Tibial artery (tissue), 4 donors: ENCODE measurements at places on chromosomes 11 and 22.

- H3K4me3 ChIP-seq: peak overlapping the region; percentile 53
- DNase-seq: peak; percentile 95
- peak overlapping the region; percentile 78 for H3K27ac ChIP-seq
- H3K27me3 ChIP-seq: no peaks in the 10 kb centered on the region
- H3K4me1 ChIP-seq: peaks cover 47% of the 10 kb centered on the region
Measured at GRCh38 chr11:65606876-65607613, 7.0 kb downstream of the MAP3K11 start.

- H3K36me3 ChIP-seq: peaks cover 54% of the 10 kb centered on the region
- DNase-seq: no peak
- H3K27ac ChIP-seq: no peak overlapping the region
- H3K4me1 ChIP-seq: no peaks in the 10 kb centered on the region
Measured at GRCh38 chr11:96367342-96367741, 22.4 kb downstream of the CCDC82 start.

DNA sequence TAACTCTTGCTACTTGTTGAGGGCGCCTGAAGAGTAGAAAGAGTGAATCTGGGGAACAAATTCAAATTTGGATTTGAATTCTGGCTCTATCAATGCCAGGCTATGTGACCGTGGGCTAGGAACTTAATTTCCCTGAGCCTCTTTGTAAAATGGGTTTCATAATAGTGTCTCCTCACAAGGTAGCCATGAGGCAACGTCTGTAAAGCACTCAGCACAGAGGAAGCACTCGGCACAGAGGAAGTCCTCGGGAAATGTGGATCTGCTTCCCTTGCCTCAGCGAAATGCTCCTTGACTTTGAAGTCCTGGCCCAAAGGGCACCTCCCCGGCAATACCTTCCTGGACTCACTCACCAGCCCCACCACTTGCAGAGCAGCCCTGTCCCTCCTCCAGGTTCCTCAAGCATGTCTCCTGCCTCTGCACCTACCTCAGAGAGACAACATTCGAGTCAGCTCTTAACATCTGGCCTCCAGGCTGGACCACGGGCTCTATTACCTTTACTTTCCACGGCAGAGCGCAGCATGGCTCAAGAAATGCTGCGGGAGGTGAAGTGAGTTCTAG lies 17.7 kb downstream of the CD6 start:
- no peak for DNase-seq
- no peak overlapping the region for H3K27ac ChIP-seq
- H3K27me3 ChIP-seq: no peaks in the 10 kb centered on the region

DNA sequence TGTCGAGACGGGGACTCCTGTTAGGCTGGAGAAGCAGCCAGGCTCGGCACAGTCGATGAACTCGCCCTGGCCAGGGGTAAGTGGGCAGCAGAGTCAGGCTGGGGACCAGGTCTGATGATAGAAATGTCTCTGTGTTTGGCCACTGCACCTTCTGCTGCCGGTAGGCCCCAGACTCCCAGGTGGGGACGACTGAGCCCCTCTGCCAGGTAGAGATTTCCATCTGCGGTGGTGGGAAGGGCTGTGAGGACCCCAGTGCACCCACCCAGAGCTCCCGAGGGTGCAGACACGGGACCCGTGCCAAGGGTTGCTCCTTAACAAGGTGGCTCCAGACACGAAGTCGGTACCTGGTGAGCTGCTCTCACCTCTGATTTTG lies 862.5 kb downstream of the TBC1D22A start:
- no peak overlapping the region for H3K27ac ChIP-seq
- H3K4me1 ChIP-seq: no peaks in the 10 kb centered on the region

DNA sequence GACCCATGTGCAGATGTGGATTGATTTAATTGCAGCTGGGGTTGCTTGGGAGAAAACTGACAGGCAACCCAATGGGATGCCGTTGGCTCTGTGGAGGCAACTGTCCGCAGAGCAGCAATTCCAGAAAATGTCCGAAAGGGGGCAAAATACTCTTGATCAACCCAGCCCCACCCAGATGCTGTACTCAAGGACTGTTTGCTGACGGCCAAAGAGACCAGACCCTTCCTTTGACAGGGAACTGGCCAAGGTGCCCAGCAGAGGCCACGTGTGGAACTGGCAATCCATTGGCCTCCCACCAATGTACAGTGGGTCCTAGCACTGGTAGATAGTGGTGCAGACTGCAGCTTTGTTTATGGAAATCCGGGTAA lies 29.7 kb upstream of the KCNA4 start:
- H3K27me3 ChIP-seq: no peaks in the 10 kb centered on the region
- no peaks in the 10 kb centered on the region for H3K36me3 ChIP-seq
- H3K27ac ChIP-seq: no peak overlapping the region
- DNase-seq: no peak
- no peaks in the 10 kb centered on the region for H3K4me1 ChIP-seq

- no peak overlapping the region for H3K27ac ChIP-seq
- H3K36me3 ChIP-seq: no peaks in the 10 kb centered on the region
- H3K4me1 ChIP-seq: peaks cover 45% of the 10 kb centered on the region
- no peak for DNase-seq
- H3K4me3 ChIP-seq: peak overlapping the region; percentile 31
- peaks cover 56% of the 10 kb centered on the region for H3K27me3 ChIP-seq
Measured at GRCh38 chr11:62921573-62922188, 518 bp upstream of the CHRM1 start.

GRCh38 chr22:46038516-46039430 lies 61.8 kb upstream of the WNT7B start:
- H3K27me3 ChIP-seq: no peaks in the 10 kb centered on the region
- no peaks in the 10 kb centered on the region for H3K36me3 ChIP-seq
- H3K4me1 ChIP-seq: no peaks in the 10 kb centered on the region
- peak; percentile 62 for DNase-seq
- H3K27ac ChIP-seq: no peak overlapping the region
- H3K4me3 ChIP-seq: no peak overlapping the region

GRCh38 chr22:49934891-49935557 lies 16.6 kb downstream of the CRELD2 start:
- DNase-seq: peak; percentile 87
- peak overlapping the region; percentile 83 for H3K27ac ChIP-seq
- no peaks in the 10 kb centered on the region for H3K27me3 ChIP-seq
- peaks cover 61% of the 10 kb centered on the region for H3K4me1 ChIP-seq

GRCh38 chr11:109795234-109795633 lies 298.0 kb upstream of the ZC3H12C start:
- no peaks in the 10 kb centered on the region for H3K27me3 ChIP-seq
- no peaks in the 10 kb centered on the region for H3K4me1 ChIP-seq
- no peak overlapping the region for H3K27ac ChIP-seq
- H3K36me3 ChIP-seq: no peaks in the 10 kb centered on the region

DNA sequence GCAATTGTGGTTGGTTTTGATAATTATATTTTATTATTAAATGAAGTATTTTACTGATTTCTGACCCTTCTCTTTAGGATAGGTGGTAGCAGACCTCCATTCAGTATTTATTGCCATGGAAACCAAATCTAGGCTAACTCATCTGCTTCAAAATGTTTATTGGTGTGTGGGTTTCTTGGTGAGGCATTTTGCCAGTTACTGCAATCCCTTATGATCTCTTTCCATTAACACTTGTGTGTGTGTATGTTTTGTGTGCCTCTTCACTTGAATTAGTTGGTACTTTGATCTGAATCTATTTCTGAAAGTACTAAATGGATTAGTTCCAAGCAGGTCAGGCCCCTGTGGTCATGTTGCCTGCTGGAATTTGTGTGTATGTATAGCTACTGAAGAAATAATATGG lies 184.4 kb upstream of the C11orf87 start:
- no peak overlapping the region for H3K4me3 ChIP-seq
- no peak overlapping the region for H3K27ac ChIP-seq
- no peaks in the 10 kb centered on the region for H3K4me1 ChIP-seq
- H3K36me3 ChIP-seq: no peaks in the 10 kb centered on the region
- no peaks in the 10 kb centered on the region for H3K27me3 ChIP-seq

DNA sequence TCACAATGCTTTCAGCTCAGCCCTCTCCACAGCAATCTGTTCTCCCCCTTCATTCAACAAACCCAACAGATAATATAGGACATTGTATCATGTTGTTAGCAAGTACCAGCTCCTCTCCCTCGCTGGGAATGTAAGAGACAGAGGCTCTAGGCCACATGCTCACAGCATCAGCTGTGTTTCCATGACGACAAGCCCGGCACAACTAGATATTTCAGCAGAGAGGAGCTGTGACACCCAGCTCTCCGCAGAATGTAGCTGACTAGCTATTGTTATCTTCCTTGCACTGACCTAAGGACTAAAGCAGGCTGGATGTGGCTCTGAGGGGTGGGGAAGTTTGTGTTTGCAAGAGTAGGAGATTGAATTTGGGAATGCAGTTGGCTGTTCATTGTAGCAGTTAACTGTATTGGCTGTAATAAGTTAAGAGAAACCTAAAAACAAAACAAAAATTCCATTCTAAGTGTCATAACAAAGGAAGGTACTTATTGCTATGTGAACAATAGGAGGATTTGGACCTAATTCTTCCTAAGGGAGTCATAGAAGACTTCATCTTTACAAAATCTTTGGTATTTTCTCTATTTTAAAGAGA lies 28.0 kb upstream of the RRAS2 start:
- no peak overlapping the region for H3K27ac ChIP-seq
- no peaks in the 10 kb centered on the region for H3K27me3 ChIP-seq
- no peak overlapping the region for H3K4me3 ChIP-seq
- no peaks in the 10 kb centered on the region for H3K4me1 ChIP-seq

- H3K4me3 ChIP-seq: no peak overlapping the region
- no peaks in the 10 kb centered on the region for H3K4me1 ChIP-seq
- peaks cover 5% of the 10 kb centered on the region for H3K27me3 ChIP-seq
- H3K36me3 ChIP-seq: no peaks in the 10 kb centered on the region
Measured at GRCh38 chr11:2655834-2656622, 43.8 kb downstream of the KCNQ1OT1 start.

DNA sequence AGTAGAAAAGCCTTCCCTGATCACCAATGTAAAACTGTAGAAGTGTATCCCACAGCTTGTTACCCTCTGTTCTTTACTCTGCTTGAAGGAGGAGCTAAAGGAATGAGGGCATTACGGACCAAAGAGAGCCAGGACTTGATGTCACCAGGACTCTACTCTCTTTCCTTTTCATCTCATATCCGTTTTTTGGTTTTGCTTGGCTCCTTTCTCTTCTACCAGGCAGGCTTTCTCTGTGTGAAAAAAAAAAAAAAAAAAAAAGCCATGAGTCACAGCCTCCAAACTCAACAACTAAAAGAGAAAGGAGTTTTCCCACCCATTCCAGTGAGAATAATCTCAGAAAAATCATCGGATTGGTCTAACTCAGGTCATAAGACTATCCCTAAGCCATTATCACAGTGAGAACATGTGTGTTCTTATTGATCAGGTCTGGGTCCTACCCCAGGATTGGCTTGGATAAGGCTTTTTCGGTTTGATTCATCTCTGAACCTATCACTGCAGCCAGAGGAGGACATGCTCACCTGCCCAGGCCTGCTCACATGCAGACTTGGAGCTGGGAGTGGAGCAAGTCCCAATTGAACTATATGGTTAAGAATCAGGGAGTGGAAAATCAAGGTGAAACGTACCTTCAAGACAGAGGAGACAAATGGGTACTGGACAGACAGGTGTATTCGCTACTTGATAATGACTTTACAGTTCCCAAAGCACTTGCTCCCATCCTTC lies 19.4 kb upstream of the LRRC55 start:
- H3K4me3 ChIP-seq: no peak overlapping the region
- no peaks in the 10 kb centered on the region for H3K4me1 ChIP-seq
- H3K27ac ChIP-seq: no peak overlapping the region
- H3K27me3 ChIP-seq: no peaks in the 10 kb centered on the region

DNA sequence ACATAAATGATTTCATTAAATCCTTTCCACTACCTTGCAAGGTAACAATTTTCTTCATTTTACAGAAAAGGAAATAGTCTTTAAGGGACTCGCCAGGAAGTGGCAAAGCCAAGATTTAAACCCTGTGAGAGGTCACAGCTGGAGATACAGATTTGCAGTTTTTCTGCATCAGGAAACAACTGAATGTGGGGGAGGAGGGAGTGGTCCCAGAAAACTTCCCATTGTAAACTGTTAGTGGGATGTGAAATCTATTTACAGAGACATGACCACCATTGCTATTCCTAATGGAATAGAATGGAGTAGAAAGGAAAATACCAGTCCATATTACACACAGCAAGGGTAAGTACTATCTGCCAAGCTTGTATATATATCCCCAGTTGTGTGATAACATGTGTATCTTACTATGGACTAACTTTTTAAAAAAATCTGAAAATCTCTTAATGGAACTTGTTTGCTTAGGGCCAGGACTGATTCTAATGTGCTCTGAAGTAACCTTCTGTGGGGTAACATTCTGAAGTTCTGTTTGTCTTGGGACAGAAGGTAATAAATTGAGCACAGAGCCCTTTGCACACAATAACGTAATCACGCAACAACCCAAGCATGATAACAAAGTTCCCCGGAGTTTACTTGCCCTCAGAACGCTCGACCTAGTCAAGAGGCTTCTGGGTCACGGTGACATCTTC lies 10.9 kb upstream of the TSKU start:
- H3K4me1 ChIP-seq: no peaks in the 10 kb centered on the region
- peak overlapping the region; percentile 78 for H3K27ac ChIP-seq
- H3K4me3 ChIP-seq: no peak overlapping the region
- H3K27me3 ChIP-seq: no peaks in the 10 kb centered on the region

- peak overlapping the region; percentile 92 for H3K27ac ChIP-seq
- H3K4me3 ChIP-seq: peak overlapping the region; percentile 36
- peaks cover 63% of the 10 kb centered on the region for H3K4me1 ChIP-seq
- H3K27me3 ChIP-seq: no peaks in the 10 kb centered on the region
- DNase-seq: no peak
Measured at GRCh38 chr22:27791159-27791858, 10.2 kb downstream of the MN1 start.

GRCh38 chr22:31575190-31575589 lies 78.9 kb downstream of the SFI1 start:
- peaks cover 16% of the 10 kb centered on the region for H3K36me3 ChIP-seq
- H3K27me3 ChIP-seq: no peaks in the 10 kb centered on the region
- no peak overlapping the region for H3K27ac ChIP-seq

- no peak overlapping the region for H3K4me3 ChIP-seq
- no peaks in the 10 kb centered on the region for H3K27me3 ChIP-seq
- peaks cover 59% of the 10 kb centered on the region for H3K4me1 ChIP-seq
- DNase-seq: no peak
Measured at GRCh38 chr11:62398011-62398994, 20.5 kb upstream of the SCGB1A1 start.

DNA sequence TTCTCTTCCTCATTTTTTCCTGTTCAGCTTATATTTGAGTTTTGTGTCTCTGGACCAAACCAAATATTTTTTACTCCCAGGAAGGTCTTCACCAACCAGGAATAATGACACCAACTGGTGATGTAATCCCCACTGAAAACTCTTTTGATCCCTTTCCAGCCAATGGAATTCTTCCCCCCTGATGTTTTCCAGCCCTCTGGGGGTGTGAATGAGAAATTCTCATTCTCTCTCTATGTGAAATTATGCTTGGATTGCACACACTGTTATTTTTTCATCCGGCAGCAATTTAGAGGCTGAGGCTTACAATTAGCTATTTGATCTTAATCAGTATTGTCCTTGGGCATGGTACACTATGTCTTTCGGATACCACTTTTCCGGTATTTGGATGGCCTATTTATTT lies 39.5 kb upstream of the SLC1A2 start:
- H3K27me3 ChIP-seq: peaks cover 7% of the 10 kb centered on the region
- no peaks in the 10 kb centered on the region for H3K4me1 ChIP-seq
- H3K27ac ChIP-seq: no peak overlapping the region
- no peak overlapping the region for H3K4me3 ChIP-seq
- no peaks in the 10 kb centered on the region for H3K36me3 ChIP-seq
- DNase-seq: no peak

GRCh38 chr11:1563697-1564534 lies 8.2 kb downstream of the DUSP8 start:
- H3K36me3 ChIP-seq: peaks cover 37% of the 10 kb centered on the region
- DNase-seq: no peak
- H3K4me3 ChIP-seq: no peak overlapping the region
- no peaks in the 10 kb centered on the region for H3K27me3 ChIP-seq
- peaks cover 5% of the 10 kb centered on the region for H3K4me1 ChIP-seq

- peaks cover 29% of the 10 kb centered on the region for H3K36me3 ChIP-seq
- no peaks in the 10 kb centered on the region for H3K27me3 ChIP-seq
- no peak overlapping the region for H3K4me3 ChIP-seq
- no peak overlapping the region for H3K27ac ChIP-seq
Measured at GRCh38 chr11:69058511-69059270, 10.0 kb downstream of the TPCN2 start.
